NCI-H1417 treated with DMSO at 0.1 percent for 48 hours (cell line): ENCODE measurements at places on chromosomes 2 and 18.

- no peak for DNase-seq
Observed at GRCh38 chr2:217681791-217682190, 321.0 kb downstream of the TNS1 start.

- no peak for DNase-seq
Observed at GRCh38 chr2:85170938-85171475, 37.8 kb downstream of the TCF7L1 start.

- no peak for DNase-seq
Observed at GRCh38 chr18:75529394-75529793, 101.9 kb upstream of the SMIM21 start.

GRCh38 chr2:88590998-88591613, 36.2 kb downstream of the EIF2AK3 start:
- no peak for DNase-seq

DNA sequence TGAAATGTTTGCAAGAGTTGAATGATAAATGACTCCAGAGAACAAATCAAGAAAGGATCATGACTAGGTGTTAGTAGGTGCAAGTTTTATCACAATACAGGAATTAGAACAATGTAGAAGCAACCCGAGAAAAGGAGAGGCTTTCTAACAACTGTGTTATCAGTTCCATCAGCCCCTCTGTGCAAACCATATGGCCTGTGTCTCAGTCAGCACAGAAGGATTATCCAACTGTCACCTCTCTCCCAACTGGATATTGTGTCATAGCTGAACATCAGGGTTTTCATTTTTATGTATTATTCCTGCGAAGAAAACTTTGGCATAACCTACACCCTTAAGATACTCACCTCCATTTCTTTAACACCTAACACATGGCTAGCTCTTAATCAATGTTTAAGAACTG, 321.6 kb upstream of the RND3 start:
- DNase-seq: no peak

DNA sequence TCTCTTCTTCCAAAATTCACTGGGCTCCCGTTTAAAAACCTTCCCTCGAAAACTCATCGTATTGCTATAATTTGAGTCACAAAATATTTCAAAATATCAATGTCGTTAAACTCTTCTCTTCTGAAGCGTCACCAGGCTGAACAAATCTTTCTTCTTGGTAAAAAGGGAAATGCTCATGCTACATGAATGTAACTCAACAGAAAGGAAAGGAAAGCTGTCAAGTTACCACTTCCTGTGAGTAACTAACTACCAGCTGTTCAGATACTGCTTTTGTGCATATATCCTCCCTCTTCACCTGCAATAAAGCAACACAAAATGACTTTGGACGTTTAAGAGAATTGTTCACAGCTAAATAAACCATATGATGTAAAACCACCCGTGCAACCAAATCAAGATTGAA, 95.4 kb downstream of the DOCK10 start:
- DNase-seq: no peak

DNA sequence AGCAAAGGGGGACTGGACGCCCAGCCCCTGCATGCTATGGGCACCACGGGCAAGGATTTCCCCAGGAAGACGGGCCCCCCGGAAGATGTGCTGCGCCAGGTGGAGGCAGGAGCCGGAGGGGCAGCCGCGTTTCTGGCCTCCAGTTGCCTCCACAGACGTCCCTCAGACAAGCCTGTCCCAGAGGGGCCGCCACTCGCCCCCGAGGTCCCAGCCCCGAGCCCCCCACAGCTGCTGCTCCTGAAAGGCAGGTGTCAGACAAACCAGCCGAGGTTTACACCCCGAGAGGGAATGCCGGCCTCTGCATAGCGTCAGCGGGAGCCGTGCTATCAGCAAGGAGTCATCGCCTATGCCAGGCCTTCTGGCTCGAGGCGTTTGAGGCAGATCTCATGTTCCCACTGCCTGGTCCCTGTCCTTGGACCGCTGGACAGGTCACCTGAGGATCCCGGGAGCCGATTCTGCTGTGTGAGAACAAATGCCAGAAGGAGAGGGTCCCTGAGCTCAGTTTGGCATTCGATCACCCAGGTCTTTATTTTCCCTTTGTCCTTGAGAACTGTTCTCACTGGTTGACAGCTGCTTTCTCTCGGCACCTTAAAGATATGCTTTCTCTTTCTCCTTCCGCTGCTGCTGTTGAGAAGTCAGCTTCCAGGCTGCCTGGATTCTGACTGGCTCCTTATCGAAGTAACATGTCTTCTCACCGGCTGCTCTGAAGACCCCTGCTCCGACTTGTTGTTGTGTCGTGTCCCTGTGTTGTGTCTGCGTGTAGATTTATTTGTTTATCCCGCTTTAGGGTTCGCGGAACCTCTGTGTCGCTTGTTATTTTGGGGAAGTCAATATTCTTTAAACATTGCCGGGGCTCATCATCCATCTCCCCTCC, 20.6 kb downstream of the CROCC2 start:
- DNase-seq: no peak

GRCh38 chr2:72917877-72918553, 696 bp downstream of the EMX1 start:
- no peak for DNase-seq

DNA sequence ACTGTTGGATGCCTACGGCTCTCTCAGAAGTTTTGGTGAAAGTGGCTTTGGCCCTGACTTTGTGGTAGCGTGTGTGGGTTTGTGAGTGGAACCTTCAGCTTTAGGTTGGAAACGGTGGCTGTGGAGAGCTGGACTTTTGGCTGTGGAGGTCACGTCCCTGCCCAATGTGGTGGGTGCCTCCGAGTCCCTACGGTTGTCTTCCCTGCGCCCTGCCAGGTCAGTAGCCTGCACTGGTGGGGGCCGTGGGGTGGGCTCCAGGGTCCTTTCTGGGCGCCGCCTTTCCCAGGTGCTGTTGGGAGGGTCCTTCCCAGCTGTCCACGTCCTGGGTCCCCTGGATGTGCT, 11.1 kb downstream of the COLEC11 start:
- DNase-seq: no peak

GRCh38 chr2:160411955-160412354, 81.7 kb downstream of the RBMS1 start:
- DNase-seq: no peak

GRCh38 chr2:65576861-65577601, 144.6 kb upstream of the SPRED2 start:
- no peak for DNase-seq

DNA sequence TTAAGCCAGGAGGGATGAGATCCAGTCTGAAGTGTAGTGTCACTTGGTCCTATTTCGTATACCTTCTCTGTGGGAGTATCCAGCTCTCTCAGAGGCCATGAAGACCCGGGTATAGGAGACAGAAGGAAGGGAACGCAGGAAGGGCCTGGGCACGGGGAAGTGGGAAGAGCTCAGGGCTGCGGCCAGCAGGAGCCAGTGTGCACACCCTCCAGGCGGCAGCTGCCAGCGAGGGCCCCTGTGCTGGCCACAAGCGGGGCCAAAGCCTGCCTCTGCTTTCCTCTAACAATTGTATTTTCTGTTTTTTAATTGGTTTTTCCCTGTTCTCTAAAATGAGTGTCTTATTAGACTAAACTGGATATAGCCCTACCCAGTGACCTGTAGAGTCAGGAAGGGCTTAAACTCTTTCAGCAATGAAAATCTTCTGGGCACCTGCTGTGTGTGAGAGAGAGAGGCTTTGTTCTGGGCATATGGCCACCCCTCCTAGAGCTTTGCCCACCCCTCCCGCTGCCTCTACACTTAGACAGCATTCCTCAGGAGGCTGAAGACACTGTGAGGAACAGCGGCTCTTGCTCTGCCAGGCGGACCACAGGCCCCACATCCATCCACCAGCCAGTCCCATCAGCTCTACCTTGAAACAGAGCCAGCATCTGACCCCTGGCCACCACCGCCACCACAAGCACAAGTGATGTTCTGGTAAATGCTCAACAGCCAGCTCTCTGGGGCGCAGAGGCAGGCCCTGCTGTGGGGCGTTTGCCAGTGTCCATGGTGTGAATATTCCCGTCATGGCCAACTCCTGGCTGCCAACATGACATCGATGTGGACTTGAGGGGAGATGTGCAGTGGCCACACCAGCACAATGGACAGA, 9.5 kb downstream of the GPR17 start:
- DNase-seq: no peak

DNA sequence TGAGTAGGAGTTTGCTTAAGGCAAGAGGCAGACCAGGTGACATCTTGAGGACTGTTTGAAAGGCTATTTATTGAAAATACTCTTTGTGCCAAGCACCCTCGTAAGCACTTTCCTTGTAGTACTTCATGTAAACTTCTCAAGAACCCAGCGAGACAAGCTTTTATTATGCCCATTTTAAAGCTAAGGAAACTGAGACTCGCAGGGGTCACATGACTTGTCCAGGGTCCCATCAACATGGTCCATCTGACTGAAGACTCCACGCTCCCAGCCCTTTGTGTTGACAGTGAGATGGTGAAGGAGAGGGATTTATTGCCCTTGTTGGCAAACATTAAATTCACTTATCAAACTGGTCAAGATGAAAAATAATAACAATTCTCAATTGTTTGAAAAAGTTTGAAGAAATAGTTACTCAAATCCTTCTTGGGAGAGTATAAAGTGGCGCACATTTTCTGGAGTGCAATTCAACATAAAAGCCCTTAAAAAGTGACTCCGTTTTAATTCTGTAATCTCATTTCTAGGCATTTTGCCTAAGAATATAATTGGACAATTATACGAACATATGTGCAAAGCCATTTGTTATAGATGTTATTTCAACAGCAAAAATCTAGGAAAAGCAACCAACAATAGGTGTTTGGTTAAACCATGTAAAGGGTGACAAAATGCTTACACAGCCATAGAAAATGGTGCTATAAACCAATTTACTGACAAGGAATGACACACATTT, 270.5 kb upstream of the NCKAP5 start:
- no peak for DNase-seq
